Panc1 (cell line): ENCODE measurements at places on chromosomes 4 and X. TPM values are rescaled to one million over a fixed set of nuclear protein-coding genes. Genes with fewer than 3 reads are reported as not detected.

- no peak overlapping the region for H3K27ac ChIP-seq
- no peak for DNase-seq
- H3K27me3 ChIP-seq: no peaks in the 10 kb centered on the region
- no peaks in the 10 kb centered on the region for H3K36me3 ChIP-seq
- H3K4me1 ChIP-seq: no peaks in the 10 kb centered on the region; the same call in 1 of the 2 replicates
These were observed 192.6 kb downstream of the PDGFC start for GRCh38 chr4:156779042-156779441.

DNA sequence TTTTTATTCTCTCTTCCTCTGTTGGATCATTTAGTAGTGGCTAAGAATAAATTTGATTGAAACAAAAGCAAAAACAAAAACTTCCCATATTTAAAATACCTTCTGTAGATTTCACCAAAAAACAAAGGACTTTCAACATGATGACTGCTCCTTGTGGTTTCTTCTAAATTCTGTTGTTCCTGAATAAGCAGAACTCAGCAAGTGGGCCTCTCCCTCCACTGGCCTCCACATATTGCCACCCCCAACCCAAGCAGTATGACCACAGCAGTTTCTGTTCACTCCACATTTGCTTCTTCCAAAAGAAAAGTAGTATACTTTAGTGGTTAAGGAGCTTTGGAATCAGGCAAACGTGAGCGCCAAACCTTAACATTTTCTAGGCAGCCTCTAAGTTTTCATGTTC, 114.7 kb downstream of the COX18 start:
- no peaks in the 10 kb centered on the region for H3K27me3 ChIP-seq
- no peak overlapping the region for H3K27ac ChIP-seq
- H3K4me3 ChIP-seq: no peak overlapping the region

DNA sequence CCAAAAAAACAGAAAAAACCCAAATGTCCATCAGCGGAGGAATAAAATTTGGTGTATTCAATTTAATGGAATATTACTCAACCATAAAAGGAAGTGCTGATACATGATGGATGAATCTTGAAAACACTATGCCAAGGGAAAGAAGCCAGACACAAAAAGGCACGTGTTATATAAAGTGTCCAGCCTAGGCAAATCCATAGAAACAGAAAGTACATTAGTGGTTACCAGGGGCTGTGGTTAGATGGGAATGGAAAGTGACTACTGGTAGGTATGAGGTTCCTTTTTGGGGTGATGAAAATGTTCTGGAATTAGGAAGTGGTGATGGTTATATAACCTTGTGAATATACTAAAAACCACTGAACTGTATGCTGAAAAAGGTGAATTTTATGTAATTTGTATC, 3.5 kb upstream of the CDKL2 start:
- no peak overlapping the region for H3K27ac ChIP-seq
- no peak overlapping the region for H3K4me3 ChIP-seq
- no peaks in the 10 kb centered on the region for H3K36me3 ChIP-seq

GRCh38 chr4:84965553-84966381, 723 bp downstream of the WDFY3 start:
- no peak for DNase-seq
- no peaks in the 10 kb centered on the region for H3K36me3 ChIP-seq
- peak overlapping the region; percentile 89 for H3K4me3 ChIP-seq
- no peaks in the 10 kb centered on the region for H3K27me3 ChIP-seq
- H3K27ac ChIP-seq: peak overlapping the region; percentile 61

GRCh38 chr4:176545872-176546271, 226.1 kb downstream of the SPCS3 start:
- H3K27ac ChIP-seq: no peak overlapping the region
- H3K27me3 ChIP-seq: no peaks in the 10 kb centered on the region
- H3K36me3 ChIP-seq: no peaks in the 10 kb centered on the region

GRCh38 chr4:144597171-144597570, 48.8 kb upstream of the HHIP start:
- no peak overlapping the region for H3K4me3 ChIP-seq
- no peak overlapping the region for H3K27ac ChIP-seq
- no peaks in the 10 kb centered on the region for H3K27me3 ChIP-seq
- no peaks in the 10 kb centered on the region for H3K36me3 ChIP-seq
- no peak for DNase-seq

GRCh38 chr4:127967141-127967775, 2.1 kb downstream of the ABHD18 start:
- H3K36me3 ChIP-seq: peaks cover 4% of the 10 kb centered on the region; the same call in 1 of the 2 replicates
- peak overlapping the region; percentile 71 for H3K27ac ChIP-seq
- peaks cover 15% of the 10 kb centered on the region for H3K4me1 ChIP-seq
- H3K4me3 ChIP-seq: peak overlapping the region; percentile 38

DNA sequence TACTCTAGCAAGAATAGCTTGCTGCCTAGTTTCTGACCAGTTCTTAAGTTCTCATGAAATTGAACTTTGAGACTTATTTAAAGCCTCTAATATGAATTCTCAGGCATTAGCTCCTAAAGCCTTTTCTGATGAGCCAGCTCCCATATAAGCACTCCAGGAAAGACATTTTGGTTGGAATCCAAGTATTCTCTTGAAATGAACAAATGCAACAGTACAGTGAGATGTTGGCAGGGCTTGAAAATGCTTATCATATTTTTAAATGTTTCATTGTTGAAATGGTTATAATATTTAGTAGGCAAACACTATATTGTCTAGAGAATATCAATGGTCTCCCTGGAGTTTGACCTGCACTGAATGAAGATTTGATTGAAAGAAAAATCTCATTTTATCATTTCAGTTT, 240.3 kb downstream of the ANK2 start:
- H3K27ac ChIP-seq: no peak overlapping the region
- H3K4me3 ChIP-seq: no peak overlapping the region
- DNase-seq: no peak
- H3K27me3 ChIP-seq: no peaks in the 10 kb centered on the region

DNA sequence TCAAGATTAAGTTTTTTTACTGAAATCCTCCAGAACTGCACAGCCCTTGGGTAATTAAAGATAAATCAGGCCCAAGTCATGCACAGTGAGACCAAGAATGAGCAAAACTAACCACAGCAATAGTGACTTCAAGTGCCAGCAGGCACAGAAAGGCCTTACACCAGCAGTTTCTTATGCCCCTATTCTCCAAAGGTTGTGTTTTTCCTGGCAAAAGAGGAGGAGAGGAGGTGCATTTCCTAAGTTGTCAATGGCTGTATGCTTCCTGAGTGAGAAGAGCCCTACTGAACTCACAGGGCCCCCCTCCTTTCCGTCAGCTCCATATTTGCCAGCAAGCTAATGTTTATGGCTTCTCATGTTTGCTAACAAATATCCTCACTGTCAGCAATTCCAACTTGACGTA, 418.7 kb upstream of the INTU start:
- H3K4me3 ChIP-seq: no peak overlapping the region
- H3K4me1 ChIP-seq: no peaks in the 10 kb centered on the region
- H3K36me3 ChIP-seq: no peaks in the 10 kb centered on the region
- no peak for DNase-seq
- no peaks in the 10 kb centered on the region for H3K27me3 ChIP-seq

SUPT20HL1 gene
- not detected for total RNA-seq

DNA sequence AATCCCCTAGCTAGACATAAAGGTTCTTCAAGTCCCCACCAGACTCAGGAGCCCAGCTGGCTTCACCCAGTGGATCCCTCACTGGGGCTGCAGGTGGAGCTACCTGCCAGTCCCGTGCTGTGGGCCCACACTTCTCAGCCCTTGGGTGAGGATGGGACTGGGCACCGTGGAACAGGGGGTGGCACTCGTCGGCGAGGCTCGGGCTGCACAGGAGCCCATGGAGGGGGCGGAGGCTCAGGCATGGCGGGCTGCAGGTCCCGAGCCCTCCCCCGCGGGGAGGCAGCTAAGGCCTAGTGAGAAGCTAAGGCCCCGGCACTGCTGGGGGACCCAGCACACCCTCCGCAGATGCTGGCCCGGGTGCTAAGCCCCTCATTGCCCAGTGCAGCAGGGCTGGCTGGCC, 16.1 kb upstream of the ACSL4 start:
- H3K4me3 ChIP-seq: no peak overlapping the region
- no peaks in the 10 kb centered on the region for H3K36me3 ChIP-seq
- no peak for DNase-seq
- H3K4me1 ChIP-seq: no peaks in the 10 kb centered on the region
- H3K27me3 ChIP-seq: no peaks in the 10 kb centered on the region
- H3K27ac ChIP-seq: no peak overlapping the region

GRCh38 chrX:13688384-13688957, 457 bp upstream of the RAB9A start:
- H3K4me3 ChIP-seq: peak overlapping the region; percentile 69
- no peak for DNase-seq
- H3K4me1 ChIP-seq: no peaks in the 10 kb centered on the region; the same call in none of the 2 replicates
- no peaks in the 10 kb centered on the region for H3K27me3 ChIP-seq

NUDT10 gene
- not detected for total RNA-seq

DNA sequence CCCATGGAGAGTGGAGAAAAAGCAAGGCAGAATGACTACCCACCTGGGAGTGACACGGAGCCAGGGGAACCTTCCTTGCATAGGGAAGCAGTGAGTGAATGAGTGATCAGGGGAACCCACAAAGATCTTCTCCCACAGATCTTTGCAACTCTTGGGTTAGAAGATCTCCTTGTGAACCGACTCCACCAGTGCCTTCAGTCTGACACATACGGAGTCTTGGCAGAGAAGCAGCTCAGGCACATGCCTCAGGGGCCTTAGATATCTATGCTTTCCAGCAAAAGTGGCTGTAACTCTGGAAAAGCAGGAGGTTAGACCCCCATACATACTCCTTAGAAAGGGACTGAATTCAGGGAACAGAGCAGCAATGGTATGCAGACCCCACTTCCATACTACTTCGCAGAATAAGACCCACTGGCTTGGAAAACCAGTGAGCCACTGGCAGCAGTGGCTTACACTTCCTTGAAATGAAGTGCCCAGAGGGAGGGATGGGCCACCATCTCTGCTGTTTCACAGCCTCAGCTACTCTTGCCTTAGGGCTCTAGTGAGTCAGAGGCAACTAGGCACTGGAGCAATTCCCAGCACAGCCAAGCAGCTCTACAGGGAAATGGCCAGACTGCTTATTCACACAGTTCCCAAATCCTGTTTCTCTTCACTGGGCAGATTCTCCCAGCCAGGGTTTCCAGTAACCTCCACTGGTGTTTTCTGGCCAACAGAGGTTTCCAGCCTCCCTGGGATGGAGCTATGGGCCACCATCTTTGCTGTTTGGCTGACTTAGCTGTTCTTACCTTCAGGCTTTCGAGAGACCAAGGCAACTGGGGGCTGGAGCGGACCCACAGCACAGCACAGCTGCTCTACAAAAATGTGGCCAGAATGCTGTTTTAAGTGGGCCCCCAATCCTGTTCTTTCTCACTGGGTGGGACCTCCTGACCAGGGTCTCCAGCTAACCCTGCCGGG, 82.8 kb upstream of the TCEAL2 start:
- H3K27me3 ChIP-seq: no peaks in the 10 kb centered on the region
- no peak overlapping the region for H3K4me3 ChIP-seq
- no peak overlapping the region for H3K27ac ChIP-seq
- no peaks in the 10 kb centered on the region for H3K36me3 ChIP-seq
- DNase-seq: no peak

GRCh38 chr4:40698733-40699132, 51.0 kb upstream of the NSUN7 start:
- H3K4me3 ChIP-seq: no peak overlapping the region
- no peaks in the 10 kb centered on the region for H3K27me3 ChIP-seq
- no peaks in the 10 kb centered on the region for H3K36me3 ChIP-seq
- no peak for DNase-seq

DNA sequence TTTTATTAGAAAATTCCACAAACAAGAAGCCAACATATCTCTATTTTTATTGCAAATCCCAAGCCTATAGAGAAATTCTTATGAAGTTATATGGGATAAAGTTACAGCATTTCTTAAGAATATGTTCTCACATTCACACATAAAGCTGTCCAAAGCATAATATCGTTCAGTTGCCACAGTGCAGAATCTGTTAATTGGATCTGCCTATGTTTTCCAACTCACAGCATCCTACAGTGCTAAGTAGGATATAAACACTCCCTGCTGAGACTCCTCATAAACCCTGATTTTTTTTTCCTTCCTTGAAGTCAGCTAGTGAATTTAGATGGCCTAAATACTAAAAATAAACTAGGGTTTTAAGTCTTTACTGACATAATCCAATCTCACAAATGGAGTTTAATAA, 307.9 kb downstream of the PDGFC start:
- no peaks in the 10 kb centered on the region for H3K4me1 ChIP-seq
- no peak overlapping the region for H3K27ac ChIP-seq
- DNase-seq: no peak
- no peaks in the 10 kb centered on the region for H3K36me3 ChIP-seq

DNA sequence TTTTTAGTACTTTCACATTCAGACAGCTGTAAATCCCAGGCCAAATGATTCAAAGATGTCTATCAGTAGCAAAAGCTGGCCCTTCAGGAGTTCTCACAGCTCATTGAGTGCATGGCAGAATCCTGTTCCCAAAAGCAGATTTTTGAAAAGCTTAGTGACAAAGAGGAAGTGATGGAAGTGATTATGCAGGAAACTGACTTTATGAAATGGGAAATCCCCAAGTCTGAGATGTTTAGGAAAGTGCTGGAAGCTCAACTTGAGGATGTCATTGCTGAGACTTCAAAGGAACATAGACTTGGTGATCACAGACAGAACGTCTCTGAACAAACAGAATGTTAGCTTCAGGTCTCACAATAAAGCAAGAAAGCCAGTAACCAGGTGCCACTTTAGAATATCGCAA, 51.0 kb upstream of the CFAP47 start:
- H3K4me3 ChIP-seq: no peak overlapping the region
- no peaks in the 10 kb centered on the region for H3K27me3 ChIP-seq
- no peak overlapping the region for H3K27ac ChIP-seq
- H3K4me1 ChIP-seq: no peaks in the 10 kb centered on the region
- no peaks in the 10 kb centered on the region for H3K36me3 ChIP-seq

ZCCHC18 gene
- 0.62 TPM for total RNA-seq

SLC49A3 gene
- 0.62 TPM for total RNA-seq

- H3K27ac ChIP-seq: no peak overlapping the region
- H3K4me1 ChIP-seq: no peaks in the 10 kb centered on the region
- H3K27me3 ChIP-seq: no peaks in the 10 kb centered on the region
- DNase-seq: no peak
- no peak overlapping the region for H3K4me3 ChIP-seq
These were observed 573.8 kb downstream of the MAGEB5 start for GRCh38 chrX:26789751-26790150.

FGG gene
- 1.8 TPM for total RNA-seq

MAGEA2 gene
- total RNA-seq: 0.28 TPM

DNA sequence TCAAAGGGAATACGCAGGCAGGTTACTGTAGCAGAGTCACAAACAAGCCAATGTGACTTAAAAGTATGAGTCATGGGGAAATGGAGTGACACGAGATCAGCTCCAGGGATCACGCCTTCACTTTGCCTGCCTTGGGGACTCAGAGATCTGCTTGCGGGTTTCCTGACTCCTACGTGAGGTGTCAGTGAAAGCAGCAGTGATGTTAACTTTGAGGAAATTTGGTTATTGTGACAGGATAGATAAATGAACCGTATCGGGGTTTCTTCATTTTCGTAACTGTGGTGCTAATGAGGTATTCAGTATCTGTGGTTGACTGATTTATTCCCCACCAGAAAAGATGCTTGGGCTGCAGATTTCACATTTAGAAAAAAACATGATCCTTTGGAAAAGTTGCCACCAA, 383.3 kb upstream of the ZFP42 start:
- H3K4me3 ChIP-seq: no peak overlapping the region
- no peaks in the 10 kb centered on the region for H3K4me1 ChIP-seq
- DNase-seq: no peak
- H3K27ac ChIP-seq: no peak overlapping the region
- H3K27me3 ChIP-seq: no peaks in the 10 kb centered on the region
- H3K36me3 ChIP-seq: no peaks in the 10 kb centered on the region

- no peaks in the 10 kb centered on the region for H3K4me1 ChIP-seq
- no peak for DNase-seq
- H3K27me3 ChIP-seq: no peaks in the 10 kb centered on the region
- no peaks in the 10 kb centered on the region for H3K36me3 ChIP-seq
- H3K4me3 ChIP-seq: no peak overlapping the region
These were observed 26.2 kb upstream of the MAP9 start for GRCh38 chr4:155402941-155403340.
